ENCODE measurements at places on chromosomes 6 and 20.

GRCh38 chr6:157597461-157598312 is 216.7 kb downstream of the ZDHHC14 start:
- DNase-seq: peak; percentile 63

GRCh38 chr6:40989204-40990169 is 49.5 kb downstream of the UNC5CL start:
- DNase-seq: no peak

- peak; percentile 55 for DNase-seq
These were observed 135.1 kb downstream of the PLG start for GRCh38 chr6:160837146-160837545.

- DNase-seq: peak; percentile 75
These were observed 807 bp downstream of the TBC1D20 start for GRCh38 chr20:461254-462198.

- DNase-seq: no peak
These were observed 122.0 kb downstream of the TCP11 start for GRCh38 chr6:35019171-35019570.

DNA sequence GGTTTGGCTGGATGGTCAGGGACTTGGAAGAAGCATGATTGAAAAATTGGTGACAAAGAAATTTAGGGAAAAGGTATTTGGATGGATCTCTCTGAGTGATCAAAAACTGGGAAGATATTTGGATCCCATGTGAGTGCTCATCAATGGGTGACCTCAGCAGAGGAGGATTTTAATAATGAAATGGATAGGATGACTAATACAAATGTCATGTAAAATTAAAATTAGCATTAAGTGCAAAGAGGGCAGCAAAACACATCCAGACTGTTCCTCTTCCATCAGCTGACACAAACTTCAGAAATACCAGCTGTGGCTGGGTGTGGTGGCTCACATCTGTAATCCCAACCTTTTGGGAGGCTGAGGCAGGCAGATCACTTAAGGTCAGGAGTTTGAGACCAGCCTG is 151.7 kb downstream of the THBS2 start:
- DNase-seq: no peak

DNA sequence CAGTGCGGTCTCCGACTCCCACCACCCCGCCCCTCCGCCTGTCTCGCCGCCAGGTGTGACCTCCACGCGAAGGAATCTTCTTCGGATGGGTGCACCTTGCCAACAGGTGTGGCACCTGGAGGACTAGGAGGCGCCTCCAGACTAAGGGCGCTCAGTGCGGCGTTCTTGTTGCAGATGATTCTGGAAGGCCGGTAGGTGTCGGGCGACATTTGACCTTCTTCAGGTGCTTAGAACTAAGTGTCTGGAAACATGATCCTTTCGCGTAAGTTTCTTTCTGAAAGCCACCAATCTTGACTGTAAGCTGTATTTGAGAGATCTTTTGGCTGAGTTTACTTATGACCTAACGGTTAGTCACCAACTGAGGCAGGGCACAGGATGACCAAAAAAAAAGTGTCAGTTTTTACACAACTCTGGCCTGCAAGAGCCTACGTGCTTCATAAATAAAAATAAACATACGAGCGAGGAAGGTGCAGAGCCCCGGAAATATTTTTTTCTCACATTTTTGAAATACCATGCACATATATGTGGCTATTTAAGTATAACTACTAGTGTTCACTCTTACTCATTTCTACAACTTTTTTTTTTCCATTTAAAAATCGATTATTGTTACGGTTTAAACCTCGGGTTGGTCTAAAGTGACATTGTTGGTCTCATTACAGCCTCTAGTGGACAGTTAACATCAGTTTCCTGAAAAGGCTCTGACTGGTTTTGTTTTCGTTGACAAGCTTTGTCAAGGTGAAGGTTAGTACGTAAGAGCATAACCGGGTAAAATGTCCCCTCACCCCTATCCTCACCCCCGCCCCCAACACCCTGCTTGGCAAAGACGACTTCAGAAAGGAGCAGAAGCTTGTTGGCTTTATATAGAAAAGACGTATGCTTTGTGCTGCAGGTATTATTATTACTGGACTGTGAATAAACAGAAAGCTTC is 1.6 kb upstream of the ATXN1 start:
- DNase-seq: peak; percentile 47

- no peak for DNase-seq
These were observed 37.4 kb upstream of the E2F3 start for GRCh38 chr6:20364327-20364726.

DNA sequence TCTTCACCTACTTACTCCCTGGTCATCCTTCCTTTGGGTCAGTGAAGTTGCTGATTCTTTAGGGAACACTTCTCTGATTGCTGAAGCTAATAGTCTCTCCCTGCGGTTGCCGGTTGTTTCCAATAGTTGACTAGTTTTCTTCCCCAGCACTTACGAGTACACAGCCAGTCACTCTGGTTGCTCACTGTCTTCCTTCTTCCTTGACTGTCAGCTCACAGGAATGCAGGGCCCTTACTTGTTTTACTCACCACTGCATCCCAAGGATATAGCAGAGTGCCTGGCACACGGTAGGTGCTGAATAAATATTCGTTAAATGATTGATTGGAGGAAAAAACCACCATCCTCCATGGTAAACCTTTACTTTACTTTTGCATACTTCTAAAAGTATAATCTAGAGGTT is 345.0 kb downstream of the QKI start:
- DNase-seq: no peak

DNA sequence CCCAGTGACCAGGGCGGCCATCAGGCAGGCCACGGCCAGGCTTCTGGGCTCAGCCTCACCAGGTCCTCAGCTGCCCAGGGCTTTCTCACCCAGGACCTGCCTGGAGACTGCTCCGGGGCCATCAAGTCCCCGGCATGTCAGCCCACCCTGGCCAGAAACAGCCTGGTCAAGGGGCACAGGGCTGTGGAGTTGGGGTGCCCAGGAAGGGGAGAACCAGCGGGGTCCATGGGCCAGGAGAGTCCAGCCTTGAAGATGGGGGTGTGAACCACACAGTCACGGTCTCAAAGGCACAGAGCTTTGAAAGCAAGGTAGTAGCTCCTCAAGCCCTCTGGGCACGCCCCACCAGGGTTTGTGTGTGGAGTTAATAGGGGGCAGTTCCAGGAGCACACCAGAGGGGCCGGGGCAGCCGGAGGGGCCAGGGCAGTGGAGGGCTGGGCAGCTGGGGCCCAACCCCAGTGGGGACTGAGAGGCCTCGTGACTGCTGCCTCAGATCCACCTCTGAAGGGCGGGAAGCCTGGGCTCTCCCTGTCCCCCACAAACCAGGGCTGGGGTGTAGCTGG is 48.0 kb upstream of the BHLHE23 start:
- no peak for DNase-seq

All from NCI-H146 (cell line).